ENCODE measurements at places on chromosomes 6 and 20.

GRCh38 chr20:22909436-22909835, 125.7 kb upstream of the SSTR4 start:
- no peak for DNase-seq

DNA sequence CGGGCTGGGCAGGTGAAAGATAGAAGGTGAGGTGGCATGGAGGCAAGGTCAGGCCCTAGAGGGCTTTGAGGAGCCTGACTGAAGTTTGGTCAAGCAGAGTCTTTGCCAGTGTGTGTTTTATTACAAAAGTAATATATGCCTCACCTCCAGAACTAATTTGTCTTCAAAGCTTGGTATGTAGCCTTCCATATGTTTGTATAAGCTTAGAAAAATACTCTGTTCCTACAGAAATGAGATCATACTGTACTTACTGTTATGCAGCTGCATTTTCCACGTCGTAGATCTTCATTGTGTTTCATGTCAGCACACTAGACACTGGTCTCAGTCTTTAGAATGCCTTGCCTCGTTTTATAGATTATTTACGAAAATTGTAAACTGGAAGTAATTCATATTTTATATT, 61.8 kb downstream of the ANKS1A start:
- no peak for DNase-seq

- DNase-seq: no peak
These were observed 3.3 kb upstream of the ULBP3 start for GRCh38 chr6:150072201-150072600.

DNA sequence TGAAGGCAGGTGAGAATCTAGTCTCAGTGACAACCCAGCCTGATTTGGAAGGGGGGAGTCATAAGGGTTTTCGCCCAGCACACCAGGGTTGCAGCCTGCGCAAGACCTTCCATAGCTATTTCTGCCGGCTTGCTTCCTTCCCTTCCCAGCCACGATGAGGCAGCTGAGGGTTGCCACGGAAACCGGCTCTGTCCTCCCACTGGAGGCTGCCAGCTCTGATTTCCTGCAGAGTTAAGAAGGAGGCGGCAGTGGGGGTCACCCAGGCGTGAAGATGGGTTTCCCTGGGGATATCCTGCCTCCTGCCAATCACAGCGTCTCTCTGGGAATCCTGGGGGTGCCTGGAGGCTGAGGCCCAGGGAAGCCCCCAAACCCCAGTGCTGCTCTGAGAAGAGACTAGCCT, 23.1 kb upstream of the KCNB1 start:
- no peak for DNase-seq

GRCh38 chr6:3808759-3809514, 40.2 kb upstream of the FAM50B start:
- no peak for DNase-seq

DNA sequence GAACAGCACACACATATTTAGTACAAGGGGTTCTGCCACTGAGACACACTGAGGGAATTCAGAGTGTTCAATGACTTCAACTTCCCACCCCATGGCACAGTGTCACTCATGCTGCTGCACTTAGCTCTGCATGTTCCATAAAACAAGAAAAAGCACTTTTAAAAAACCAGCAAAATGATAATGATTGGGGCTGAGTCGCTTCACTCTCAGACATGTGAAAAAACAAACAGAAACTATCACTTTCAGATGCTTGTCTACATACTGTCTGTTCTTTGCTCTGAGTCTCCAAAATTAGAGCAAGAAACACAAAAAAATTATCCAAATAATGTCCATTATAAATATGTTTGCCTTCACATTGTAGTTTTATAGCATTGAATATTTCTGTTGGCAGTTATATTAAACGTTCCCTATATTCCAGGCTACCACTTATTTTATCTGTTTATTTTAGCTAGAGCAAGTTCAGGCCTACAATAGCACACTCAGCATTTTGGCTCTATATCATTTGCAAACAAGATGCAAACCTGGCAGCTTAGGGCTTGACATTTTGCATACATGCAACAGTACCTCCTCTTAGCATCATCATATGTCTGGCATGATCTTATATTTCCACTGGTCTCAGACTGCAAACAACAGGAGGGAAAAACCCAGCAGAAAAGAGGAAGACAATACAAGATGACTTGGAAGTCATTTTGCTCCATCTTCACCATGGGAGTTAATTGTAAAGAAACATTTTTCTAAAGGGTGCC, 398.8 kb downstream of the HACE1 start:
- no peak for DNase-seq

GRCh38 chr6:86871681-86872080, 65.6 kb upstream of the HTR1E start:
- DNase-seq: no peak

- no peak for DNase-seq
These were observed 70.3 kb downstream of the ANKEF1 start for GRCh38 chr20:10105046-10105445.

DNA sequence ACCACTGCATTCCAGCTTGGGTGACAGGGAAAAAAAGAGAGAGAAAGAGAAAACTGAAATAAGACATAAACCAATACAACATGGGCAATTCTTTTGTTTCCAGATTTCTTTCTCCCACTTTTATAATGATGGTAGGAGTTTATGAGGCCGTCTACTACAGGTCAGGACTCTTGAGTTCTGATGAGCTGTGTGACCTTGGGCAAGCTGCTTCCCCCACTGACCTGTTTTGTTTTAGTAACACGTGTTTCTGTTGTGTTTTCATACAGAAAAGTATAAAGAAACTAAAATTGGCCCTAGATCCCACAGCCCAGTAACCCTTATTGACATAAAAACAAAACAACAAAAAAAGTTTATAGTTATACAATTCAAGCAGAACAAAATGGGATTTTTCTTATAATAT, 22.9 kb upstream of the AAR2 start:
- DNase-seq: no peak

DNA sequence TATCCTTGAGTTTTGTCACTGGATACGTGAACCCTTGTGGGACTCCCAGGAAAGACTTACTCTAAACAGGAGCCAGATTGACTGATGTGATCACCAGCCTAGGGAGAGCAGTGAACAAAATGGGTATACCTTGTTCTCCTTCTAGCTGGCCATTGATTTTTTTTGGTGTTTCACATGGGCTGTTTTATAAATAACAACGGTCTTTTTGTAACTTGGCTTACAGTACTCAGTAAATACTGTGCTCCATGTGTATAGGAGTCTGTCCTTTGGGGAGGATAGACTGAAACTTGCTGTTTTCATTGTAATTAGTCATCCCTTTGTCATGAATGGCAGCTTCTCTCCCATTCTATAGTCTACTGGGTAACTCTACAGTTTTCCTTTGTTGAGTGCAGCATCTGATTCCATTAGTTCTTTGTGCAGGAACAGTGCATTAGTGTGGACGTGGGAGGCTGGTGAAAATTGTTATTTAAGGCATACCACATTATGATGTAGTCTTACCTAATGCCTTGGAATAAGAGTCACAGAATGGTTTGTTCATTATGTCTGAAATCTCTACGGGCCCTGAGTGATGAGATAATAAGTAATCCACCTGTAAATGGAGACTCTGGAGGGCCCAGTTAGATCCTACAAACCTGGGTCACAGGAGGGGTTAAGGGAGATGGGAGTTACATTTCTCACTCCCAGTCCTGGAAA, 89.5 kb downstream of the TIAM2 start:
- no peak for DNase-seq

DNA sequence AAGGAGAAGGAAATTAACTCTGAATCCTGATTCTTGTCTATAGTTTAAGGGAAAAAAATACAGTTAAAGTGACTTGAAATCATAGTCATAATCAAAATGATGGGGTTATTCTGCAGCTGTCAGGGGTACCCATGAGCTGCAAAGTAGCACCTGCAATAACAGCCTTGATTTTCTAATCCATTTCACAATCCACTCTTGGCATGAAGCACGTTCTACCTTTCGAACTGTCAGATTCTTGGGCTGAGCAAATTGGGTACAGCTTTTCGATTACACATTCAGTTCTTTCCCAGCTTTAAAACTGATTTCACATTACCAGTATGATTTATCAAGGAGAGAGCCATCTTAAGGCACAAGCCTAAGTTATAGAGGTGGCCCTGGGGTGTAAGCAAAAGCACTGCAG, 118.5 kb upstream of the DTNBP1 start:
- DNase-seq: no peak

- no peak for DNase-seq
These were observed 42.7 kb downstream of the JAG1 start for GRCh38 chr20:10631126-10631525.

- no peak for DNase-seq
These were observed 74.6 kb downstream of the INSM1 start for GRCh38 chr20:20442466-20442865.

GRCh38 chr20:56554869-56555268, 21.8 kb downstream of the FAM209B start:
- DNase-seq: no peak

DNA sequence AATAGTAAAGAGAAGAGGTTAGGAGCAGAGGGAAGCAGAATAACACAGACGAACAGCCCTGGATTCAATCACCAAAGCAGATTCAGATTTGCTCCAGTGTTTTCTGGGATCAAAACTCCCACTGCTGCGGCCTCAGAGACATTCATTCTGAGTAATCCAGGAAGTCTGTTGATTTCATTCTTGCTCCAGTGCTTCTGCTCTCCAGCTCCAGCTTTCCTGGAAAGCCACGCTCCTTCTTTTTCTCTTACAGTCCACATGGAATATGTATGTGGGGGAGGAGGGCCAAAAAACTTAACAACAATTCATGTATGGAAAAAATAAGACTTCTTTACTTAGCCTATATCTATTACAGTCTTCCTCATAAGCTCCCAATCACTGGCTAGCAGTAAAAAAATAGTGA, 26.4 kb upstream of the UST start:
- DNase-seq: no peak

DNA sequence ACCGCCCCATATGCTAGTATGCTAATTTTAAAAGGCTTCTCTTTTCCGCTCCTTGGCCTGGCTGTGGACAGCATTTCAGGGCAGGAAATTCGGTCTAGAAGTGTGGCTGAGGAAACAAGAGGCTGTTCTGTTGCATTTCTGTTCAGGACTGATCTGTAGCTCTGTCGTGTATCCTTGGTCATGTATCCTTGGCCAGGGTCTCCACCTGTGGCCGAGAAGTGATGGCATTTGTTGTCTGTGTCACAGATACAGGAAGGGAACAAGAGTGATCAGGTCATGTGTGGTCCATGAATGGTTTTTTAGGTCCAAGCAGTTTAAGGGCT, 300.5 kb upstream of the SUPT3H start:
- no peak for DNase-seq

- DNase-seq: no peak
These were observed 312.9 kb upstream of the ARID1B start for GRCh38 chr6:156464100-156464878.

GRCh38 chr20:5159928-5160327, 33.1 kb downstream of the CDS2 start:
- DNase-seq: no peak

- DNase-seq: no peak
These were observed 206.8 kb upstream of the SLC35B3 start for GRCh38 chr6:8642131-8642530.

DNA sequence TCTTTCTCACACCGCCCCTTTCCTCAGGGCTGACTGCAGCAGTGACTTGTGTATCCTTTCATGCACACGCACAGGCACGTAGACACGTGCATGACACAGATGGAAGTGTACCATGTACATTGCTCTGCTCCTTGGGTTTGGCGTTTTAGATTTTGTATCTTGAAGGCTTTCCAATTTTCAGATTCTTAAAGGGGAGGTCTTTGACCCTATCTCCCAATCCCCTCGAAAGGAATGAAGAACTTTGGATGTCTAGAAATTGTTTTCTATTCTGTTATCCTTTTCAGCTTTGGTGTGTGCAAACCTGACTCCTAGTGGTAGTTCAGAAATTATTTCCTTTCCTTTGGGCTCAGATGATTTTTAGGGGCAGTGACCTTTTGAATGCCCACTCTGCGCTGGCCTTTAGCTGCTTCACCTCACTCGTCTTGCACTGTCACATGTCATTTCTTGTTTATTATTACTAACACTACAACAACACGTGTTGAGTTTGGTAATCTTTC, 63.0 kb downstream of the HIVEP1 start:
- DNase-seq: no peak

GRCh38 chr20:41664584-41664983, 46.4 kb upstream of the CHD6 start:
- no peak for DNase-seq

DNA sequence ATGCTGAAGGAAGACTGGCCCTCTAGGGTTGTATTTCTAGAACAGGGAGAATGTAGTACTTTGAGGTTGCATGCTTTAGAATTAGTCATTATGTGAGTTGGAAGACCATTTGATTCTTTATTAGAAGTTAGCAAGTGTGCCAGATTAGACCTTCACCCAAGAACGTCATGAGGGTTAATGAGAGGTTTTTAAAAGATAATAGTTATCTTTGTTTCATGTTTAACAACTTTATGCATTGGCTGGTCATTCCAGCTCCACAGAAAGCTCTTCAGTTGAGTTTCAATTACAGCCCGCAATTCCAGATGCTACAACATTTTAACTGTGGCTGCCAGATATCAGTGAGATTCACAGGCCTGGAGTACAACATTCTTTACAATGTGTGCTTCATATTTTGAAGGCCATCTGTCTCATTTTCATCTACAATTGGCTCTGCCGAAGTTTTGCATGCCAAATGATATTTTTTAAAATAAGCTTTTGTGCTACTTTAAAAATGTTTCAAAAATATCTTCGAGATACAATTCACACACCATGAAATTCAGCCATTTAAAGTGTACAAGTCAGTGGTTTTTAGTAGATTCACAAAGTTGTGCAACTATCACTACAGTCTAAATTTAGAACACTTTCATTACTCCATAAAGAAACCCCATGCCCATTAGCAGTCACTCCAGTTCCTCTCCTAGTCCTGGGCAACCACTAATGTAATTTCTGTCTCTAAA, 61.1 kb upstream of the FBXO30 start:
- no peak for DNase-seq

- no peak for DNase-seq
These were observed at the start of gene TOX2 for GRCh38 chr20:43914311-43915210. TOX2 (plus strand) TSS chr20:43914852; CDS start chr20:43914892, 40 bp downstream.

DNA sequence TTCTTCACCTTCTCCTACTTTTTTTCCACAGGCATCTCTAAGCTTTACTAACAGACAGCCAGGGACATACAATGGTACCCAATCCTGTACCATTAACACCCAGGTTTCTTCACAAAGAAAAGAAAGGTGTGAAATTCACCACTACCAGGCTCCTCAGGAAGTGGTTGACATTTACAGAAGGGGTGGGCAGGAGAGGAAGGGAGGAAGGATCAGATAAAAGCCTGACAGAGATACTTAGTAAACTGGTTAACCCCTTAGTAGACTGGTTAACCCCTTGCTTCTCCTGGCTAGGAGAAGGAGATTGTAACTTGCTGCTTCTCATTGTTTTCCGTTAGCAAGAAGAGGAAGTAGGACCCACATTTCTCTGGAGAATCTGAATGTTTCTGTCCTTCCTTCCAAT, 7.2 kb downstream of the SAMD3 start:
- no peak for DNase-seq

GRCh38 chr20:3733119-3733995, 872 bp downstream of the HSPA12B start:
- DNase-seq: no peak

- DNase-seq: no peak
These were observed 67.4 kb upstream of the BMP2 start for GRCh38 chr20:6699921-6700562.
